Inflammatory macrophage treated with lipopolysaccharide for 1 hour (primary cell): ENCODE measurements at places on chromosomes 16 and 17.

DNA sequence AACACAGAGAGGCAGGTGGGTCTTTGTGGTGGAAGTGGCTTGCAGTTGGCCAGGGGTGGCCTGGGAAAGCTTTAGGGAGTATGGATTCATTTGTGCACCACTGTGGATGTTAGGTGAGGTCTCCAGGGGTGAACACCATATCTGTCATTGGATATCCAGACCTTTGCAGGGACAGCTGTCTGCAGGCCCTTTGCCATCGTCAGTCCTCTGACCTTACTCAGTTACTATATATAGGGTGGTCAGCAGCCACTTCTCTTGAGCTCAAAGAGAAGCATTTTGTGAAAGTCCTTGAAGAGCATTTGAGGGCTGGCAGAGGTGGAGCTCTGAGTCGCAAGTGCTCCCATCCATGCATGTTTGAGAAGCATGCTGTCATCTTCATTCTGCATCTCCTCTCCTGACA is 40.4 kb downstream of the TMEM11 start:
- no peak for DNase-seq

DNA sequence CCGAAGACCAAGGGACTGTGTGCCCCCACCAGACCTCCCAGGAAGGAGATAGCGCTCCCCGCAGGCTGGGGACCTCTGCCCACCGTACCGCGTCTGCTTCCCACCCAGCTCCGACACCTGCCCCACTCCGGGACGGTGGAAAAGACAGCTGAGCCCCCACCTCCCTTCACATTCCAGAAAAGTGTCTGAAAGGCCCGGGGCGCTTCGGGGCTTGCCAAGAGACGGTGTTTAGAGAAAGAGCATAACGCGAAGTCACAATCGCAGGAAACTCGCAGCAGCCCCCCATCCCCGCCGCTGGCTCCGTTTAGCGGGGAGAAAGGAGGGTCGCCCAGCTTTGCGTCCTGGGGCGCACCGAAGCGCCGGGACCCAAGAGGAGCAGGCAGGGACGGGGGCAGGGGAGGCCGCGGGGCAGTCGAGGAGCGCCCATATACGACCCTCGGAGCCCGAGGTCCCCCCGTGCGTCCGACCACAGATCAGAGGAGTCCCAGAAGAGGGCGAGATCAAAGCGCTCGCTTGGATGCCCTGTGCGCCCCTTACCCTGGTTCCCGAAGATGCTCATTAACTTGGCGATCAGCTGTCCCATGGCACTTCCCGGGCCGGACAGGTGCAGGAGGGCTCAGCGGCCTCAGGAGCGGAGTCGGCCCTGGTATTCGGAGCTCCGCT is 652 bp downstream of the ARL5C start:
- DNase-seq, result no peak

DNA sequence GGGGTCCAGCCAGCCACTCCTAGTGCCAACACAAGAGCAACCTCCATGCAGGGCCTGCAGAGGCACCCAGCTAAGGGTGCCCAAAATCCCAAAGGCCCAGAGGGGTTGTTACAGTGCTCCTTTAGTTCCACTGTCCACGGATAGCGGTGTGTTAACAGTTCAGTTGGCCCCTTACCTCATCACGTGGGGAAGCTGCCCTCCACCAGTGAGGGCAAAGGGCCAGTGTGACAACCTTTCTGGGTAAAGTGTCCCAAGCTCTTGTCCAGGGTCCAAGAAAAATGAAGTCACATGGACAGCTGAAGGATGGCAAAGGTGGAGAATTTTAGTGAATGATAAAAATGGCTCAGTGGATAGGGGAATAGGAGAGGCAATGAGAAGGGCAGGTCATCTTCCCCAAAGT is 8.7 kb upstream of the MKS1 start:
- DNase-seq, result no peak

DNA sequence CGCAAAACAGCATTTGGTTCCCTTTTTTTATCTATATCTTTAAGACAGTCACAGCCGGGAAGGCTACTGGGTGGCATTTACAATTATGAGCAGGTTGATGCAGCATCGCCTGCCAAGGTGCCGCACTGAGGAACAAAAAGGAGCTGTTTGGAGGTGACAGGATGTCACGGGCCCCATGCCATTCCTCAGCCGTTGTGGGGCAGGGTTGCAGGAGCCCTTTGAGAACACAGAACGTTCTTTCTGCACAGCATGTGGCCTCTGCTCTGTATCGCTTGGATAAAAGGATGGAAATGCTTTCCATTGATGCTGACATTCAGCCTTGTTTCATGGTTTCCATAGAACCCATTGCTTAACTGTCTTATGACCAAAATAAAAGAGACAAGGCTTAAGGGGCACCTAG is 141.9 kb upstream of the CDH5 start:
- no peak for DNase-seq

GRCh38 chr16:74455619-74456289 is 34.5 kb upstream of the CLEC18B start:
- no peak for DNase-seq

DNA sequence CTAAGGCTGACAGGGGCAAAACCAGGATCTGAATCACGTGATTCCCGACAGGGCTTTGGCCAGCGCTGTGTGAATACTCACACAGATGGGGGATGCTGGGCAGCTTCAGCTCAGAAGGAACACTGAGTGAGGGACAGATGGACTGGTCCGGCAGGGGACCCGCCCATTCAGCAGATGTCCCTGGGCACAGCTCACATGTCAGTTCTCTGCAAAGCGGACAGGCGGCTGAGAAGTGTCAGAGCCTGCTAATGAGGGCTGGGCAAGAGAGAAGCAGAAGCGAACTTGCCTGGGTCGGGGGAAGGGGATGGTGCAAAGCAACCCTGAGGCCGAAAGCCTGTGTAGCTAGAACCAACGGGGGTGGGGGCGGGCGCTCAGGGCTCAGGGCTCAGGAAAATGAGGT is 11.9 kb upstream of the GLIS2 start:
- no peak for DNase-seq

- DNase-seq, result peak; percentile 37
Observed at GRCh38 chr17:59668816-59669215, 38.4 kb downstream of the PTRH2 start.

DNA sequence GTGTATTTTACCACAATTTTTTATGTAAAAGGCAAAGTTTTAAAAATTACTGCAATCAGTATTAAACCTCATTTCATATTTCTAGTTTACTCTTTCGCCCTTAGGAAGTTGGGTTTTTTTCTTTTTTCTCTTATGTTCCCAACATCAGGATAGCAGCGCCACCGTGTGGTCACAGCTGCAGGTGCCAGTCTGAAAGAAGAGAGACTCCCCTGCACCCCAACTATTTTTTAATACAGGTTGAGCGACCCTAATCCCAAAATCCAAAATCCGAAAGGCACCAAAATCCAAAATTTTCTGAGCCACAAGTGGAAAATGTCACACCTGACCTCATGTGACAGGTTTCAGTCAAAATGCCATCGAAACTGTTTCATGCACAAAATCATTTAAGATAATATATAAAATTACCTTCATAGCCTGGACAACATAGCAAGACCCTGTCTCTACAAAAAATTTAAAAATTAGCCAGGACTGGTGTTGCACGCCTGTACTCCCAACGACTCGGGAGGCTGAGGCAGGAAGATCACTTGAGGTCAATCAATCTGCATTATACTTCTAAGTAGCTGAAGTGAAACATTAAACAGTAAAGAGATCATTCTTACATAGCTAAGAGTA is 21.8 kb upstream of the ASGR2 start:
- peak; percentile 92 for DNase-seq

GRCh38 chr17:35750526-35751395 is 2.3 kb downstream of the GAS2L2 start:
- no peak for DNase-seq

- DNase-seq, result no peak
Observed at GRCh38 chr17:33451221-33451620, 158.1 kb upstream of the ASIC2 start.

DNA sequence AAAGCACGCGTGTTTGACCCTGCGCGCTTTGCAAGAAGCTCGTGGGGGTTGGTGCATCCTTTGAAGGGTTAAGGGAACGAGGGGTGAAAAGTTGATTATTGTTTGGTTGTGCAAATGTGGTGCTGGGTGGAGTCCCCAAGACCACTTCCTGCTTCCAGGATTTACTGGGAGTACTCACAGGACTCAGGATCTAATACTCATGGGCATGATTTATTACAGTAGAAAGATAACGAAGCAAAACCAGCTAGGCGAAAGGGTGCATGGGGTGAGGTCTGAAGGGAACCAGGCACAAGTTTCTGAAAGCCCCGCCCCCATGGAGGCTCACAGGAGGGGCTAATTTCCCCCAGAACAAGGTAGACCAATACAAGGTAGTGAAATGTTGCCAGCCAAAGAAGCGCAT is 58.8 kb downstream of the RPTOR start:
- DNase-seq, result no peak

DNA sequence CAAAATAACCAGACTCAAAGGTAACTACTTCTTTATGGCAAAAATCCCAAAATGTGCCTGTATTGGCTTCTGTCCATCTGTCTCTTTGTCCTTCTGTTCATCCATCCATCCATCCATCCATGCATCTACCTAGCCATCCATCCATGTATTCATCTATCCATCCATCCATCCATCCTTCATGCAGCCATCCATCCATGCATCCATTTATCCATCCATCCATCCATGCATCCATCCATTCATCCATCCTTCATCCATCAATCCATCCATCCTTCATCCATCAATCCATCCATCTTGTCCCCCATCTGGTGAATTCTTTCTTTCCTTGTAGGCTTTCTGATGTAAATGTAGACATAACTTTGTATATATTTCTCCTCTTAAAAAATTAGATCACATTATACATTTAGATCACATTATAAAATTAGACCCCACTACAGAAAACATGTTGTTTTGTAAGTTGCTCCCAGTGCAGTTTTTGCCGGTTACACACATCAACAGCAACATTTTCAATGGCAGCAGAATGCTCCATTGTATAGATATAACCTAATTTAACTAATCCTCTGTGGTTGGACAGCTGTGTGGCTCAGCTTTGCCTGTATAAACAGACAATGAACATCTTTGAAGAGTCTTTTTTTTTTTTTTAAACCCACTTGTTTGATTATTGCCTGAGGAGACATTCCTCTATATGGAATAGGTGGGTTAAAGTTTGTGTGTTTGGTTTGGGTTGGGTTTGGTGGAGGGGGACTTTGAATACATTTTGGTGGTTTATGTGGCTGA is 72.0 kb downstream of the MSI2 start:
- DNase-seq, result no peak

- DNase-seq, result no peak
Observed at GRCh38 chr16:54053891-54054820, 232.4 kb downstream of the IRX3 start.

DNA sequence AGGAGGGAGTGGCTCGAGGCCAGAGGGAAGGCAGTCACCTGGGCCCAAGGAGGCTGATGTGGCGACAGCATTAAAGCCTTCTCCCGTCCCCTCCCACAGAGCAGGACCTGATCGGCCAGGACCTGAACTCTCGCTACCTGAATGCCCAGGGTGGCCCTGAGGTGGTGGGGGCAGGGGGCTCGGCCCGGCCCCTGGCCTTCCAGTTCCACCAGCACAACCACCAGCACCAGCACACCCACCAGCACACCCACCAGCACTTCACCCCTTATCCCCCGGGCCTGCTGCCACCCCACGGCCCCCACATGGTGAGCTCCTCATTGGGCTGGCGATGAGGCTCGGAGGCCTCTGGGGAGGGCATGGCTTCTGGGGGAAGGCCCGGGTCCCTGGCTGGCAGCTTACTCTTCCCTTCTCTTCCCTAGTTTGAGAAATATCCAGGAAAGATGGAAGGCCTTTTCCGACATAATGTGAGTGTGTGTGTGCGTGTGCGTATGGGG is 6.4 kb downstream of the FBRS start:
- DNase-seq, result no peak

GRCh38 chr16:1281517-1281916 is 25.6 kb downstream of the TPSD1 start:
- DNase-seq, result no peak

GRCh38 chr17:83146347-83146746 is 66.9 kb downstream of the METRNL start:
- DNase-seq, result no peak

DNA sequence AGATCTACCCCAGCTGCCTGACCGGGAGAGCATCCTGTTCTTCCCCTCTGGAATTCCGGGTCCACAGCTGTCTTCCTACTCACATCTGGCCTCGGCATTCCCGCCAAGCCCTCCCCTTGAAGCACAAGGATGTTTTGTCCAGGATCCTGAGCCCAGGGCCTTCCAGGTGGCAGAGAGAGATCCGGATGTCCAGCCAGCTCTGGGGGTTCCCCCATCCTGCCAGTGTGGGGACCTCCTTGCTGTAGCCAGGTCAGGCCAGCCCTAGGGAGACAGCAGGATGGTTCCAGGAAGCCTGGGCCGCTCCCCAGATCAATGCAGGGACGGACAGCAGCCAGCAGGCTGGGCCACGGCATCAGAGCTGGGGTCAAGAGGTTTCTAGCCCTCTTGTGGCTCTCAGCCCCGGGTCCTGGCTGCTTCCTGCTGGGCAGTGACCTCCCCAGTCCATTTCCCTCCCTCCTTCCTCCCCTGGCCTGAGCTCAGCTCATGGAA is 55.3 kb downstream of the SOCS3 start:
- DNase-seq, result no peak

DNA sequence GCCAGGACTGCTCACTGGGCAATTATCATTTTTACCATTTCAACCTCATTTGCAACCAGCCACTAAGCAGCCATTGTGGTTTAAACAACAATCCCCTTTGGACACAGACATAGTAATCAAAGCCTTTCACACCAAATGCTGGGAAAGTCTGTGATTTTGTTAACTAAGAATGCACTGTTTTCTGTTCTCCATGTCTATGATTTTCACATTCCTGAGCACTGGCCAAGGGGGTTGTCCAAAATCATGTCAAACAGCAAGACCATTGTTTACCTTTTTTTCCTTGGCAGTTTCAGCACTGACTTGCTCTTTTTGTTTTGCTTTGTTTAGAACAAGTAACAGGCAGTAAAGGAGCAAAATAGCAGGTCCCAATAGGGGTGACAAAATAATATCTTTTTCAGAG is 106.3 kb upstream of the SIAH1 start:
- DNase-seq, result no peak

DNA sequence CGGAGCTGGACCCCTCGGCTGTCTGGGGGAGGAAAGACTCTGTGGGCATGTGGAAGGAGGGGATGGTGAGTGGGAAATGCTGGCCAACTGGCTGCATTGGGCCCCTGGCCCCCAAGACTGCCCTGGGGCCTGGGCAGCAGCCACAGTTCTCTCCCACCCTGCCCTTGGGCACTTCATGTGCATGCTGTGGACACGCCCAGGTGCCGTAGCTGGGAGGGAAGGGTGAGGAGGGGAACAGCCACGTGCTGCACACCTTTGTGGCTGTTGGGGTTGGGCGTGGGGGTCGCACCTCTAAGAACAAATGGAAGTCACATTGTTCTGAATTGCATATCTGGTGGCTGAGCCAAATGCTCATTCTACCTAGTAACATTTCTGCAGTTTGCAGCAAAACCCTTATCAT is 11.9 kb upstream of the ZNHIT3 start:
- no peak for DNase-seq

GRCh38 chr16:8565498-8565897 is 24.8 kb downstream of the TMEM114 start:
- DNase-seq, result no peak

- DNase-seq, result no peak
Observed at GRCh38 chr16:70597135-70597835, 49.1 kb upstream of the IL34 start.

- no peak for DNase-seq
Observed at GRCh38 chr17:49931416-49932137, 37.4 kb upstream of the DLX4 start.

- no peak for DNase-seq
Observed at GRCh38 chr16:52141871-52142270, 405.1 kb downstream of the TOX3 start.

GRCh38 chr16:79532785-79533184 is 67.8 kb downstream of the MAF start:
- no peak for DNase-seq

- DNase-seq, result no peak
Observed at GRCh38 chr17:59328601-59329000, 2.9 kb upstream of the YPEL2 start.
